ENCODE measurements at places on chromosomes 6 and 20.

DNA sequence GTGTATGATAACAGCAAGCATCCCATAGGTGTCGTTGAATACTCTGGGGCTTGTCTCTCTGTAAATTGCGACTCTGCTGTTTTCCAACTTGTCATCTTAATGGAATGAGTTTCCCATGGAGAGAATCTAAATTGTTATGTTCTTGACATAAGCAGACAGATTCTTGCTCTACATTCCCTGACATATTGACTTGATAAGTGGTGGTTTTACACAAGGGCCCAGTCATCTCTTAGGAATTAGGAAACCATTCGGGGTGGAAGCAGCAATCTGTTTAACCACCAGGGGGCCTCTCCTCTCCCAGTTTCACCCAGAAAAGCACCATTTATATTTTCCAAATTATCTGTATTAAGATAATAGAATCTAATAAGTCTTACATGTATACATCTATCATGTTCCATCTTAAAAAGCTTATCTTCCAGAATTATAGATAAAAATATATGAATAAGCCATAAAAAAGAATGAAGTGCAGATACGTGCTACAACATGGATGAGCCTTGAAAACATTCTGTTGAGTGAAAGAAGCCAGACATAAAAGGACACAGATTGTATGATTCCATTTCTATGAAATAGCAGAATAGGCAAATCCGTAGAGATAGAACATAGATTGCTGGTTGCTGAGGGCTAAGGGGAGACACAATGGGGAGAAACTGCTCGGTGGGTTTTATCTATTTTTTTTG, 23.1 kb upstream of the MROH8 start:
- DNase-seq = no peak

DNA sequence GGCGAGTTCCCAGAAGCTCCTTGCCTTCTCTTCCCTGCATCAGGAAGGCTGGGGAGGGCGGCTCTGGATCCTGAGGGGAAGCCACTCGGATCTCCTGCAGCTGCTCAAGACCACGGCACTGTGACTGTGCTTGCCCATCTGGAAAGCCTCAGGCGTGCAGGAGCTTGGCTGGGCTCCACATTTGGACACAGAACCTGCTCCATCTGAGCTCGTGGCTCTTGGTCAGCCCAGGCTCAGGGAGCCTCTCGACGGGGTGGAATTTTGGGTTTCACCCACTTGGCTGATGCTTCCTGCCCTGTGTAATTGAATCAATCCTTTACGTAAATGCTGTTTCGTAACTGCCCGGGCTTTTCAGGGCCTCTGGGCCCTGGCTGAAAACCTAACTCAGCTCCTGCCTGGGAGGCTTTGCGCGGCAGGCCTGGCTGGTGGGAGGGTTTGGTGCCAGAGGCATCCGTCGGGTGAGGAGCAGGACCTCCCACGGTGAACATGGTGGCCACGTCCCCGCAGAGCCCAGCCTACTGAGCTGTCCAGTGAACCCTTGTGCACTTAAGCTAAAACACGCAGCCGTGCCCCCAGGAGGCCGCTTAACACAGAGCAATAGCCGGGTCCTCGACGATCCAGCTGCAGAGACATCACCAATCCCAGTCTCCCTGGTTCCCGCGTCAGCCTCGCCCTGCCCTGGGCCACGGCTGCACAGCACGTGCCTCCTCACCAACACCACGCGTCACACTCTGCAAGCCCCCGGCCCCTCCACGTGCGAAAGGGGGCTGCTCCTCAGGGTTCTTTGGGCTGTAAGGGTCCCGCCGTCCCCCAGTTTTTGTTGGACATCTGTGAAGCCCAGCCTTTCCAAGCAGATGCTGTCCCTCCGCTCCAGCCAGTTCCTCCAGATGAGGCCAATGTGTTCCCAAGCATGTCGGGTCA, 241.0 kb downstream of the DLL1 start:
- DNase-seq = no peak

DNA sequence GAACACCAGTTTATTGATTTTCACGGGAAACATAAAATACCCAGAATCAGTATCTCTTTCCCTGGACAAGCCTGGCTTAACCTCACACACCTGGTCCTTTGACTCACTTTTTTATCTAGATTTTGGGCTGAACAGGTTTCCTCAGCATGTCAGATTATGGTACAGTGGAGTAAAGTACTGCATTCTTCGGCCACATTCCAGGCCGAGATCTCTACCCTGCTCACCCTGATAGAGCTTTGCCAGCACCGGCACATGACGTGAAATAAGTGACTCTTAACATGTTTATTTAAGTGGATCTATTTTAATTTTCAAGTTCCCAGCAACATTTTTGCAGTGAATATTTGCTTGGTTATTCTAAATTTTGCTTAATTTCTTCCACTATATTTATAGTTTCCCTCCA, 79.0 kb upstream of the POPDC3 start:
- DNase-seq = no peak

- no peak for DNase-seq
Observed at GRCh38 chr6:144462058-144462457, 176.9 kb downstream of the UTRN start.

DNA sequence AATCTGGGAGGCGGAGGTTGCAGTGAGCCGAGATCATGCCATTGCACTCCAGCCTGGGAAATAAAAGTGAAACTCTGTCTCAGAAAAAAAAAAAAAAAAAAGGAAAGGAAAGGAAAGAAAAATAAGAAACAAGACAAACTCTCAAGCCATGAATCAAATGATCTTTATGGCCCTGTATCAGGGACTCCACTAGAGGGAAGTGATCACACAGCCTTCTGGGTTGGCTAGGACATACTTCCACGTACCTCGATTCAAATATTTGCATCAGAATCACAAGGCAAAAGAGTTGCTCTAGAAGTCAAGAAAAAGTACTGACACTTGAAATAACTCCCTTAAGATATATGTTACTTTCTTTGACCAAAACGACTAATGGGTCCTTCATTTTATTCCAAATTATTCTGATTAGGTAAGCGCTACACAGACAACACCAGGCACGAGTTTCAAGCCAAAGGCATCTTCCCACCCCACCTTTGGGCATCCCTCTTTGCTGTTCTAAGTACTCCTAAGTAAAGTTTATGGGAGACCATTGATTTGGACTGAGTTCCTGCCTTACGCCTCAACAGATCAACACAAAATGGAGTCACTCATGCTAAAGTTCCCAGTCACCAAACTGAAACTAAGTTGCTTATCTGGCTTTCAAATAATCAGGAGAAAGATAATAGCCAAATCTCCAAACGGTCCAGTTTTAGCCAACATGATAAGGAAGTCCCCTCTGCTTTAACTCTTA, 77.5 kb upstream of the NT5E start:
- DNase-seq = no peak

DNA sequence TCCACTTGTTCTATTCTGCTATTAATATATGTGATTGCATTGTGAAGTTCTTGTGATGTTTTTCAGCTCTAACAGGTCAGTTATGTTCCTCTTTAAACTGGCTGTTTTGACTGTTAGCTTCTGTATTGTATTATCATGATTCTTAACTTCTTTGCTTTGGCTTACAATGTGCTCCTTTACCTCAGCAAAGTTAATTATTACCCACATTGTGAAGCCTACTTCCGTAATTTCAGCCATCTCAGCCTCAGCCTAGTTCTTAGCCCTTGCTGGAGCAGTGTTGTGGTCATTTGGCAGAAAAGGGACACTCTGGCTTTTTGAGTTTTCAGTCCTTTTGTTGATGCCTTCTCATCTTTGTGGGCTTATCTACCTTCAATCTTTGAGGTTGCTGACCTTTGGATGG, 440.2 kb downstream of the TBC1D32 start:
- no peak for DNase-seq

GRCh38 chr6:16757332-16757731, 3.9 kb downstream of the ATXN1 start:
- no peak for DNase-seq

DNA sequence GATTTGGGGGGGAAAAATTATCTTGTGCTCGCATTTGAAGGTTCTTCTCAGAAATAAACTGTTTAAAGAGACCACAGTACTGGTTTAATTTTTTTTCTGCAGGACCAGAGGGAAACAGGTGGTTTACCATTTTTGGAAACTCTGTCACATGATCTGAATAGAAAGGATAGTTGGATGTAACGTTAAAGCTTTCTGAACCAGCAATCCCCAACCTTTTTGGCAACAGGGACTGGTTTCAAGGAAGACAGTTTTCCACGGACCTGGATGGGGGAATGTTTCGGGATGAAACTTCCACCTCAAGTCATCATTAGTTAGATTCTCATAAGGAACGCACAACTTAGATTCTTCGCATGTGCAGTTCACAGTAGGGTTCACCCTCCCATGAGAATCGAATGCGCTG, 50.4 kb downstream of the MCM8 start:
- DNase-seq = no peak

GRCh38 chr6:11683871-11684270, 94.7 kb downstream of the ADTRP start:
- no peak for DNase-seq

DNA sequence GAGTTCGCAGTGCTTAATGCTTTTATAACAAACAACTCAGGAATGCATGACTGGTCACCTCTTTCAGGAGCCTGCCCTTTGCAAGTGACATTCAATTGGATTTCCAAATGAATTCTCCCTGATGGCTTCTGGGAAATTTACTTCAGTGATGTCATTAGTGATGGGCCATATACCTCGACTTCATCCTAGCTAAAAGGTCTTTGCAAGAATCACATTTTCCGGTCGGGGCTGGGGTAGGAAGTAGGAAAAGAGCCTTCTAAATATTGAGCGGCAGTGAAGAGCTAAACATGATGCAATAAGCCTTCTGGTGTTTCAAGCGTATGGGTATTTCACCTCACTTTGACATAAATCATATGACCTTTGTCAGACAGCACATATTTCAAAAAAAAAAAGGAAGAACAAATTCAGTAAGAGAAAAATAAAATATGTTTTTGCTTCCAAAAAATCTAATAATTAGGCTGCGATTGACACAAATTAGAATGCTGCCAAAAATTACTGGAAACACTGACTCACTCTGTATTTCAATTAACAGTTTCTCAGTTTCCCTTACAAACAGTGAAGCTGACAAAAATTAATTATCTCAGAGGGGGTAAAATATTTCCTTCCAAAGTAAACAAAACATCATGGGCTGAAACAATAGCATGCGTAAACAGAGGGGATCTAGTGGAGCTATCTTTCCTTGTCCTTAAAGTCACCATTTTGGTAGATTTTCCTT, 39.8 kb downstream of the ADTRP start:
- no peak for DNase-seq

GRCh38 chr6:41966214-41966920, 24.8 kb upstream of the CCND3 start:
- no peak for DNase-seq

DNA sequence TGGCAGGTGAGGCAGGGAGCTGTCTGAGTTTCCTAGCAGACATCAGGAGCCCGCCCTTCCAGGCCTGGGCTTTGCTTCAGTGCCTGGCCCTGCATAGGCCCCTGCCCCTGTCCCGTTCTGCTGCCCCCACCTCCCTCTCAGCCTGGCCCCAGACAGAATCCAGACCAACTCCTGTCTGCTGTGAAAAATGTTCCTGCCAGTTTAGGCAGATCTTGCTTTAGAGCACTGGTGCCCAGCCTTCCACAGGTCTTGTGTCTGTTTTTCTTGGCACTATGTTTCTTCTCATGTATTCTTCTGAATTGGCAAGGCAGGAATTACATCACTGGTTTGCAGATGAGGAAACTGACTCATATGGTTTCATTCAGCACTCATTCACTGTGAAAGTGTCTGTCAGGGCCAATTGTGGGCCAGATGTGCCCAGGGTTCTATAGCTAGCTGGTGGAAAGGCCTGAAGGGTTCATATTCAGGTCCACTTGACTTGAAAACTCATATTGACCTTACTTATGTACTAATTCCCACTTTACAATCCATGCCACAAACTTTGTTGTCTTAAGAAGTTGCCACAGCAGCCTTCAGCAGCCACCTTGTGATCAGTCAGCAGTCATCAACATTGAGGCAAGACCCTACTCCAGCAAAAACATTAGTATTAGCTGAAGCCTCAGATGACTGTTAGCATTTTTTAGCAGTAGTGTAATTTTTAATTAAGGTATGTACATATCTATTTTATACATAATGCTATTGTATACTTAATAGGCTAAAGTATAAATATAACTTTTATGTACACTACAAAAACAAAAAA, 40.5 kb downstream of the HLA-F start:
- DNase-seq = no peak

DNA sequence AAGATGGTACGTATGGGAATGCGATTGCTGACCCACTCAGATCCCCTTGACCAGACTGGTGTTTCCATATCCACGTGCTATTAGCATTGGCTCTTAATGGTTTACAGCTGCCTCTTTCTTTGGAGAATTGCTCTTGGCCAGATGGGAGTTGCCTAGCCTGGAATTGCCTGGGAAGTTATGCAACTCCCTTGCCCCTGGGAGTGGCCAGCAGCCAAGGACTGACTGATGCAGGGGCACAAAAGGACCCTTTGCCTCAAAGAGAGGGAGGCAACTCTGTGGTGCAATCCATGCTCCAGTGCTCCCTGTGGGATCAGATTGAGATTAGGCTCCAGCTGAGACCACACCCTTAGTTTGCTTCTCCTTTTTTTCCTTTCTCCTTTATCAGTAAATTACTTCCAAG, 203.5 kb upstream of the JAG1 start:
- DNase-seq = no peak

GRCh38 chr20:8568075-8568474, 436.0 kb downstream of the PLCB1 start:
- DNase-seq = no peak

DNA sequence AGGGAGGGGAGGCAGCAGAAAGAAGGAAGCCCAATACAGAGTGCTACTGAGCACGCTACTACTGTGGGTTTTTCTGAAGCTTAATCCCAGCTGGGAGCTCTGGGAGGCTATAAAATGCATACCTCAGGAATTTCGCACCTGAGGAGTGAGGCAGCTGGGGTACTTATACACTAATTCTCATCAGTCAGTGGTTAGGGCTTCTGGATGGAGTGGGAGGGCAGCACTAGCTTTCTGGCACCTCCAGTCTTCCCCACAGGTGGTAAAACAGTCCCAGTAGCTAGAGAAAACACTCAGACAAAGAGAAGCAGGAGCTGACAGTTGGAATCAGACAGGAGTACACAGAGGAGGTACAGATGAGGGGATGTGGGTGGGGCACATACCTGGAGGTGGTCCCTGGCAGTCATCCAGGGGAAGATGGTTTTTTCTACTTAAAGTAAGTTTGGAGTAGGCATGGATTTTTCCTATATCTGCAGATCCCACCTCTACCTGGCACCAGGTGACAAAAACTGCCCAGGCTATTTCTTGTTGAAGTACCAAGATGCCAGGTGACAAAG, 37.8 kb downstream of the CPXM1 start:
- no peak for DNase-seq

- no peak for DNase-seq
Observed at GRCh38 chr20:5630071-5630470, 120.1 kb upstream of the SHLD1 start.

DNA sequence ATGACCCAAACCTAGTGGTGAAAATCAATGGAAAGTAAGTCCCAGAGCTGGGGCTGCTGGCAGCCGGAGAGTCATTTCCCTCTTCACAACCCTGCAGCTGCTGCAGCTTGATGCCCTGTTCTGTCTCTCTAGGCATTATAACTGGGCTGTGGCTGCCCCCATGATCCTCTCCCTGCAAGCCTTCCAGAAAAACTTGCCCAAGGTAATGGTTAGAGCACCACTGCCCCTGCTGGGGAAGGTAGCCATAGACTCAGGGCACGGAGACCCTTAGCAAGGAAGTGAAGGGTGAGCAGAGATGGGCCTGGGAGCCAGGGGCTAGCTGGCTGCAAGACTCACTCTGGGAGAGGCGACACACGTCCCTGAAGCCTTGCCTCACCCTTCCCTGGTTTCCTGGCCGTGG, 12.0 kb downstream of the LPIN3 start:
- DNase-seq = no peak

- DNase-seq = no peak
Observed at GRCh38 chr6:53504512-53504911, 40.4 kb downstream of the GCLC start.

Measured in activated T-helper 1 cell treated with anti-CD3 and anti-CD28 coated beads, Interleukin-2, amount 50 U/mL, for 16 hours (primary cell).